HTR-8/SVneo (cell line): ENCODE measurements at places on chromosomes 11 and 22.

- no peak for DNase-seq
These were observed 37.1 kb downstream of the SVIP start for GRCh38 chr11:22792497-22792896.

DNA sequence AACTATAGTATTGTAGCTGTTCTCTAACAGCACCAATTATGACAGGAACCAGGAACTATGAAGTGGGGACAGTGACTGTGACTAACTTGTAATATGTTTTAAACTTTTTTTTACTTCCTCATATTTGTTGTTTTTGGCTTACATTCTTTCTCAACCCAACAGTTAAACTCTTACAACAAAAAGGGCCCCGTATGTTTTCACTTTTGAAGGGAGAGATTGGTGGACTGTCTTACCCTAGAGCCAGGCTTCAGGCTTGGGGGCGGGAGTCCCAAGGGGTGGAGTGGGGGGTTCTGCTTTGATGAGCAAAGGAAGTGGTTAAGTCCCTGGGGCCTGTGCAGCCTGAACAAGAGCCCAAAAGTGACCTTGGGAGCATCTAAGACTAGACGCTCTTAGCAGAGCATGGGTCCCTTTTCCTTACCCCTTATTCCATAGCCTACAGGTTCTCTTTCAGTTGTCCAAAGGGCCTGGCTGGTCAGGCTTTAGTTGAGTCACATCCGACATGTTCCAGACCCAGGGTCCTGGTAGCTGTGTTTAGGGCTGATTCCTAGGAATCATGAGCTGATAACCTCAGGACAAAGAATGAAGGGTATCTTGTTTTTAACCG is 38.8 kb downstream of the STIM1 start:
- no peak for DNase-seq

- no peak for DNase-seq
These were observed 36.6 kb downstream of the ZBTB44 start for GRCh38 chr11:130278151-130278550.

GRCh38 chr22:30872285-30873041 is 96.1 kb downstream of the MORC2 start:
- DNase-seq = no peak

DNA sequence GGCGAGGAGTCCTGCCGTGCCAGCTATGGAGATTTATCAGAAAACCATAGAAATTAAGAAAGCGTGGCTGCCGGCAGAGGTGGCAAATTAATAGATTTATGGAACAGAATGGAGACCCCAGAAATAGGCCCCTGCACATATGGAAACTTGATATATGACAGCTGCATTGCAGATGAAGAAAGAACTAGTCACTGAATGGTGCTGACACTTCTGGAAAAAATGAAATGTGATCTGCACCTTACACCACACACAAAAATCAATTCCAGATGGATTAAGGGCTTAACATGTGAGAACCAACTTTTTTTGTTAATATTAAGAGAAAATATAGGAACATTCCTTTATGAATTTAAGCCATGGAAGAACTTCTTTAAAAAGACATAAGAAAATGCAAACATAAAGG is 40.3 kb upstream of the TSKU start:
- DNase-seq = no peak

DNA sequence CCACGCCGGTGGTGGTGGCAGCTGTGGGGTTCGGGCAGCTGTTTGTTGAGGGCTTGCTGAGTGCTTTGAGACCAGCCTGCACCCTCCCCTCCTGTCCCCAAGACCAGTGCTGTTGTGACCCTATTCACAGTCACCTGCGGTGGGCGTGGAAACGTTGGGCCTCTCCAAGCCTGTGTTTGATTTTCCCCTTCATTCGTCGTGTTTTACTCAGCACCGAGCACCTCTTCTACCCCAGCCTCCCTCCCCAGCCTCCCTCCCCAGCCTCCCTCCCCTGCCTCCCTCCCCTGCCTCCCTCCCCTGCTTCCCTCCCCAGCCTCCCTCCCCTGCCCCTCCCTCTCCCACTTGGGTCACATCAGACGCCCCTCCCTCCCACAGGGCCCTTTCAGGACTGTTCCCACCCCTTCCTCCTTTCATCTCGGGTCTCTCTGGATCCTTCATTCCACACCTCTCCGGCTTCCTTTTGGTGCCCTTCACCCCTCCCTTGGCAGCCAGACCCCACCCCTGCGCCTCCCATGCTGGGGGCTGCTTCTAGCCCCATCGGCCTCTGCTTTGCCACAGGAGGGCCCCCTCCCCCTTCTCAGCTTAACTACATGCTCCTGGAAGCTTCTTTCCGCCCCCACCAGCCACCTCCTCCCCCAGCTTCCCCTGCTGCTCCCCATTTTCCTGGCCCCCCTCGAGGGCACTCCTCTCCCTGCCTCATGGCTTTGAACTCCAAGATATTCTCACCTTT is 14.8 kb downstream of the FRMD8 start:
- no peak for DNase-seq

DNA sequence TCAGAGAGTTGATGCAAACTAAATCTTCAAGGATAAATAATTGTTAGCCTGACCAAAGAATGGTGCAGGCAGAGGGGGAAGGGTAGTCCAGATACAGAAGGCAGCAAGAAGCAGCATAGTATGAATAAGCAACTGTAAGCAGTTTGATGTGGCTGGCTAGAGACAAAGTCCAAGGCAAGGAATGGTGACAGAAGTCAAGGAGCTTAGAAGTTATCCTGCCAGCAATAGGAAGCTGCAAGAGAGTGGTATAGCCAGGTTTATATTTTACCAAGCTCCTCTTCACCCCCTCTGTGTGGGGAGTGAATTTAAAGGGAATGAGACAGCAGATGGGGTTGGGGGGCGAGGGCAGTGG is 14.7 kb downstream of the TRIM3 start:
- DNase-seq = no peak

GRCh38 chr11:64726211-64726641 is 3.2 kb upstream of the NRXN2 start:
- no peak for DNase-seq

GRCh38 chr11:64492561-64492960 is 98.5 kb upstream of the SLC22A12 start:
- no peak for DNase-seq

GRCh38 chr11:16825101-16825500 is 86.7 kb downstream of the C11orf58 start:
- no peak for DNase-seq

DNA sequence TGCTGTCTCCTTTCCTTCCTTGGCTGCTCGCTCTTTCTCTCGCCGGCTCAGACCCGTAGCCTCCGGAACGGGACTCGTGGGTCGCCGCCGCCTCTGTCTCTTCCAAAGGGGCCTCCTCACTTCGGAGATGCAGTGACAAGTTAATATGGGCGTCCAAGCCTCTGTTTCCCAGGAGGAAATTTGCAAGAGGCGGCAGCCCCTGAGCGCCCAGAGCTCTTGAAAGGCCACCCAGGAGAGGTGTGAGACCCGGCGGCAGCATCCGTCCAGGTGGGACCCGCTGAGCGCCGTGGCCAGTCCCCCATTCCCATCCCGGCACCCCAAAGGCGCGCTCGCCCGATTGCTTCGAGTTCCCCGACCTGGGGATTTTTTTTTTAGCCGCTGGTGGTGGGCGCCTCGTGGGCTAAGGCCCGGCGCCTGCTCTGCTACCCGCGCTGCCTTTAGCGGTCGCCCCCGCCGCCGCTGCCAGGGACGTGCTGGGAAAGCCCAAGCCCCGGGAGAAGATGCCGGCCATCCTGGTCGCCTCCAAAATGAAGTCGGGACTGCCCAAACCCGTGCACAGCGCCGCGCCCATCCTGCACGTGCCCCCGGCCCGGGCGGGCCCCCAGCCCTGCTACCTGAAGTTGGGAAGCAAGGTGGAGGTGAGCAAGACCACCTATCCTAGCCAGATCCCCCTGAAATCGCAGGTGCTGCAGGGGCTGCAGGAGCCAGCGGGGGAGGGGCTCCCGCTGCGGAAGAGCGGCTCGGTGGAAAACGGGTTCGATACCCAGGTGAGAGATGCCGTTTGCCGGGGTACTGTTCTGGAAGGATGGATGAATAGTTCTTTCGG is 772 bp downstream of the NAV2 start:
- no peak for DNase-seq

DNA sequence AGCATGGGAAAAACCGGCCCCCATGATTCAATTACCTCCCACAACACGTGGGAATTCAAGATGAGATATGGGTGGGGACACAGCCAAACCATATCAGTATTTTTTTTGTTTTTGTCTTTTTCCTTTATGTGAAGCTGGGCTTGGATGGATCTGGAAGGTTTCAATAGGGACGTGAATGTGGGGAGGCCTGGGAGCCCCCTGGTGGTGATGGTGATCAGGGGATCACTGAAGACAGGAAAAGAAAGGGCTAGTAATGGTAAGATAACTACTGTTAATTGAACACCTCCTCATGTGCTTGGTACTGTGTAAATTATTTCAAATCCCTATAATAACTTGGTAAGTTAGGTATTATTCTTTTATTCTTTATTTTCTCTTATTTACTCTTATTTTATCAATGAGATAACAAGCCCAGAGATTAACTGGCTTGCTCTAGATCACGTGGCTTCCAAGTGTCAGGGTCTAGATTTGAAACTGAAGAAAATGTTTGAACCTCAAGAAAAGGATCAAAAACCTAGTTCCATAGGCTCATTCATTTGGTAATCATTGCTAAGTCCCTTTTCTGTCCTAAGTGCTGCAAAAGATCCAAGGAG is 364.2 kb downstream of the TENM4 start:
- DNase-seq = no peak

- DNase-seq = no peak
These were observed 10.9 kb upstream of the SC5D start for GRCh38 chr11:121281698-121282097.

- no peak for DNase-seq
These were observed 412.6 kb downstream of the TENM4 start for GRCh38 chr11:79028225-79028624.

- DNase-seq = no peak
These were observed 4.3 kb downstream of the FGF3 start for GRCh38 chr11:69814902-69815301.

DNA sequence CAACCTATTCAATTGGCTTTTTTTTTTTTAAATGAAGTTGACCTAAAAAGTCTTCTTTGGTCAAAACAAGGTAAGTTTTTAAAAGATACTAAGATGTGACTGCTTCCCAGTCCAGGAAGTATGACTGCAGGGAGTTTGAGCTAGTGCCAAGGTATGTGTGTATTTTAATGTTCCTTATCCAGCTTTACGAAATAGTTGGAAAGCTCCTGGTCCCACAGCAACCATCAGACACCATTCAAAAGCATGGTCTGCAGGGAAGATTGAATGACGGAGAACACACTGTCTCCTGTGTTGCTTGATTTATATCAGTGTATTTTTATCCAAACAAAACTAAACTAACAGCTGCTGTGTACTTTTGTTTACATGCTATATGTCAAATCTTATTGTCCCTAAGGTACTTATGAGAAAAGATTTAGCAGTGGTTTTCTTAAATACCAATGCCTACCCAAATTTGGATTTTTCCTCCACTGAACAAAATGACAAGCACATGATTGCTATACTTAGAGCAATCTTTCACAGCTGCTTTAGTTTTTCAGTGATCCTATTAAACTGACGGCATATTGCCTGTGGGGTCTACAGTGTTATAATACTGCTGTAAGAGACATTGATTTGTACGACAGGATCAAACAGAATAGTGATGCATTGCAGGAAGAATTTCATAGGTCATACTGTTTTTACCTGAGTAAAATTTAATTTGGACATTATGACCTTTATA is 122.9 kb downstream of the DCDC1 start:
- no peak for DNase-seq

GRCh38 chr22:31637447-31637890 is 24.5 kb downstream of the PISD start:
- DNase-seq = no peak

- no peak for DNase-seq
These were observed 47.7 kb downstream of the LRFN4 start for GRCh38 chr11:66904561-66904960.

DNA sequence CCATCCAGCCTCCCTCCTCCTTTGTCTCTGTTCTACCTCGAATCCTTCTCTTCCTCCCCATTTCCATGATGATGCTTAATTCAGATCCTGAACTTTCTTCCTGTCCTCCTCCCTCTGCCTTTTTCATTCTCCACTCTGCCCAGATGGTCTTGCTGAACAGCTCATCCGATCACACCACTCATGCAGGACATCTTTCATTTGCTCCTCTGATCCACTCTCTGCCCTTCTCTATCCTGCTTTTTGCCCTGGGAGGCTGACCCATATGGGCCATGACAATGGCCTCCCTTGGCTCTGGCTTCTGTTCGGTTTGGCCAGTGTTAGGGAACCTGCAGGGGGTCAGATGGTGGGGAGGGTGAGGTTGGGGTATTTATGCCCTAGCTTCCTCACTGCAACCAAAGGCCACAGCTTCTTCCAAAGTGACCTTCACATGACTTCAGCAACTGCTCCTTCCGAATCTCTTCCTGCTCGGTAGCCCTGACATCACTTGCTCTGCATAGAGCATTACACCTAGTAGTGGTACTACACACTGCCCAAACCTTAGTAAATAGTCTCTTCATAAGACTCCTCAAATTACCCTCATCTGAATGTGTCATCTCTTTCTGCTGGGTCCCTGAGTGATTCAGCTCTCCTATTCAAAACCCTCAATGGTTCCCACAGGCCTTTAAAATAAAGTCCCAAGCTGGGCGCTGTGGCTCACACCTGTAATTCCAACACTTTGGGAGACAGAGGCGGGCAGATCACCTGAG is 32.7 kb upstream of the MICAL2 start:
- no peak for DNase-seq

- DNase-seq = no peak
These were observed 453 bp downstream of the GAS2 start for GRCh38 chr11:22666688-22667439.

DNA sequence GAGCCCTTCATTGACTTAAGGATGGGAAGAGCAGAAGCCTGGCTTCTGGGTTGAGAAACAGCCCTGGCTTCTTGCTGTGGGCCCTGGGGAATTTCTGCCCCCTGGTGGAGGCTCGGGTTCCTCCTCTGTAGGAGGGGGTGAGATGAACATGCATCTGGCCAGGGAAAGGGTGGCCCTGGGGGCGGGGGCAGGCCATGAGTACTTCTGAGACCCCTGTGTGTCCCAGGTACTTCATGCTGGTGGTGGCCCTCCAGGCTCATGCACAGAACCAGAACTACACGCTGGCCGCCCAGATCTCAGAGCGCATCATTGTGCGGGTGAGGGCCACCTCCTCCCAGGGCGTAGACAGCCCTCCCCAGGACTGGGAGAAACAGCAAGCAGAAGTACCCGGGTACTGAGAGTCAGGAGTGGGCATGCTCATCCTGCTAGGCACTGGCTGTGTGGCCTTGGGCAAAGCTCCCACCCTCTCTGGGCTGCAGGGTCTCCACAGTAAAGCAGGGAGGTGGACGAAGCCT is 15.8 kb downstream of the TMEM258 start:
- DNase-seq = peak; percentile 48

GRCh38 chr11:102226702-102227490 is 90.4 kb upstream of the BIRC3 start:
- DNase-seq = no peak

GRCh38 chr11:132704781-132705375 is 827.4 kb downstream of the OPCML start:
- DNase-seq = no peak

DNA sequence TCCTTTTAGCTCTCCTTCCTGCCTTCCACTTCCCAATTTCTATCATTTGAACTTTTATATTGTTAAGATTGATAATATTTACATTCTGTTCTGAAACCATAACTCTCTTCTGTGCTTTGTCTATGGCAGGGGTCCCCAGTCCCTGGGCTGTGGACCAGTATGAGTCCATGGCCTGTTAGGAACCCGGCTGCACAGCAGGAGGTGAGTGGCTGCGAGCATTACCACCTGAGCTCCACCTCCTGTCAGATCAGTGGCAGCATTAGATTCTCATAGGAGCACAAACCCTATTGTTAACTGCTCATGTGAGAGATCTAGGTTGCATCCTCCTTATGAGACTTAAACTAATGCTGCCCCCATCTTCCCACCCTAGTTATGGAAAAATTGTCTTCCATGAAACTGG is 48.4 kb upstream of the HEPHL1 start:
- no peak for DNase-seq
